A549 treated with ZK216348 at 1 μM for 4 hours (cell line): ENCODE measurements at places on chromosomes 12 and 14. TPM values are rescaled to one million over a fixed set of nuclear protein-coding genes. Genes with fewer than 3 reads are reported as not detected.

The HHIPL1 gene
- 0.08 to 0.24 TPM (median 0.18 TPM) in 5 replicates for total RNA-seq

The KCNC2 gene
- not detected in 5 replicates for total RNA-seq

The RNASE7 gene
- total RNA-seq: not detected in 5 replicates

The DNAI7 gene
- total RNA-seq: 0.16 to 0.22 TPM (median 0.18 TPM) in 4 of 5 replicates, not detected in the other

The IL31 gene
- total RNA-seq: not detected in 5 replicates

The WIF1 gene
- total RNA-seq: not detected in 5 replicates

The IQSEC3 gene
- total RNA-seq: not detected in 5 replicates

The KRT81 gene
- 2,470 to 4,224 TPM (median 3,729 TPM) in 5 replicates for total RNA-seq

The NTN4 gene
- total RNA-seq: 41.4 to 56.2 TPM (median 44.5 TPM) in 5 replicates

The ITGB7 gene
- total RNA-seq: 0.35 to 0.95 TPM (median 0.41 TPM) in 5 replicates

The FAM181A gene
- not detected in 5 replicates for total RNA-seq

The ARHGEF40 gene
- 6.5 to 13.7 TPM (median 10.8 TPM) in 5 replicates for total RNA-seq

The KRT77 gene
- total RNA-seq: not detected in 5 replicates

The KIF26A gene
- total RNA-seq: 1.3 to 4.6 TPM (median 4.2 TPM) in 5 replicates

The P2RX2 gene
- total RNA-seq: not detected in 5 replicates

The ATN1 gene
- 36.6 to 87.8 TPM (median 83.1 TPM) in 5 replicates for total RNA-seq

The RD3L gene
- total RNA-seq: not detected in 5 replicates

The ZFHX2 gene
- 0.85 to 1.8 TPM (median 1.3 TPM) in 5 replicates for total RNA-seq

The SPTB gene
- 0.91 to 1.6 TPM (median 1.4 TPM) in 5 replicates for total RNA-seq

The BEST3 gene
- 0.63 to 1.8 TPM (median 1.1 TPM) in 5 replicates for total RNA-seq

The MSRB3 gene
- total RNA-seq: 14.5 to 30.0 TPM (median 24.0 TPM) in 5 replicates

The CTSG gene
- not detected in 5 replicates for total RNA-seq

The CLEC4D gene
- not detected in 5 replicates for total RNA-seq

The RFC5 gene
- 34.9 to 40.5 TPM (median 38.6 TPM) in 5 replicates for total RNA-seq
